Left renal pelvis (tissue), 4 donors: ENCODE measurements at places on chromosomes 3 and 15. TPM values are rescaled to one million over a fixed set of nuclear protein-coding genes. Genes with fewer than 3 reads are reported as not detected.

The ARPIN gene
- polyA plus RNA-seq: 29.5 TPM

DNA sequence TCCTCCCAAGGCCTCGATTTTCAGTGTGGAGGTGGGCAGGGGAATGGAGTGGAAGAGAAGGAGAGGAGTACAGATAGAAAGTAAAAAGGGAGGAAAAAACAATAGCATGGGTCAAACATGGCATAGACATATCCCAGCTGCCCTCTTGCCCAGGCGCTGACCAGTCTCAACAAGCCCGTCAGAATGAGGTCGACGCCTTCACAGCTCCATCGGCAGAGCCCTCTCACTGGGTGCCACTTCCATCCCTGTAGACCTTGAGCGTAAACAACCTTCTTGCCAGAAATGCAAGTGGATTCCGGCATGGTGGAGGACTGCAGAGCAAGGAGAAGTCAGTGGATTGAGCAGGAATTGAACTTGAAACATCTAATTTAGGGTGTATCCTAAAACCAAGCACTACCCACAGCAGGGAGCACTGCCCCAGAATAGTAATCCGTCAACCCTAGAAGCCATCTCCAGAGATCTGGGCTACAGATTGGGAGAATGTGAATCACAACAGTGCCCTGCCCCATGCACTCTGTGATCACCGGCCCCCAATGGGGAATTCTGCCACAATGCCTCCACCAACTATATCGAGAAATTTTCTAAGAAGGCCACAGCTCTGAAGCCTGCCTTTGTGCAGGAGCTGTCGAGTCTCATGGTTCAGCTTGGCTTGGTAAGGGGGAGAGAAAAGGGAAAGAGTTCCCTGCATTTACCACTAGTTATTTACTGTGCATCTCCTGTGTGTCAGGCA is 190.1 kb downstream of the UACA start:
- no peak for DNase-seq

DNA sequence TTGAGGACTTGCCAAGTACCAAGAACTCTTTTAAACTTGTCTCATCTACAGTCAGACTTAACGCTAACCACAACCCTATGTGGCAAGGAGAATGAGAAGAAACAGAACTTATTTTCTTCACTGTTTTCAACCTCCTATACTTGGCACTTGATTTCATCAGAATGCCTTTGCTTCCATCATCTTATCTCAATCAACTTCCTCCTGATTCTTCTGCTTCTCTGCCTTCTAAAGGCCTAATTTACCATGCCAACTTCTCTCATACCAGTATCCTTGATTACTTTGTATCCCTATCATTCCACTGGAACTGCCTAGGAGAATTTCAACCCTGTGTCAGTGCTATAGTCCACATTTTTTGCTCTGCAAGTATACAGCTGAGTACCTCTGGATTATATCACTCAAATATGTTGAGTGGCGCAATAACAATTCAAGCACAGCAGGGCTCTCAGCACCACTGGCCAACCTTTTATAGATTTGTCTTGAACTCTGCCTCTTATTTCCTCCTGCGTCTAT is 413.6 kb downstream of the ROBO1 start:
- DNase-seq: no peak

GRCh38 chr3:168493412-168494205 is 397.9 kb upstream of the GOLIM4 start:
- no peak for DNase-seq

- DNase-seq: no peak
These were observed 23.8 kb upstream of the TRAK1 start for GRCh38 chr3:42067326-42067725.

- DNase-seq: no peak
These were observed 41.4 kb upstream of the BSN start for GRCh38 chr3:49512781-49513355.

- no peak for DNase-seq
These were observed 105.5 kb upstream of the ICE2 start for GRCh38 chr15:60584355-60584998.

DNA sequence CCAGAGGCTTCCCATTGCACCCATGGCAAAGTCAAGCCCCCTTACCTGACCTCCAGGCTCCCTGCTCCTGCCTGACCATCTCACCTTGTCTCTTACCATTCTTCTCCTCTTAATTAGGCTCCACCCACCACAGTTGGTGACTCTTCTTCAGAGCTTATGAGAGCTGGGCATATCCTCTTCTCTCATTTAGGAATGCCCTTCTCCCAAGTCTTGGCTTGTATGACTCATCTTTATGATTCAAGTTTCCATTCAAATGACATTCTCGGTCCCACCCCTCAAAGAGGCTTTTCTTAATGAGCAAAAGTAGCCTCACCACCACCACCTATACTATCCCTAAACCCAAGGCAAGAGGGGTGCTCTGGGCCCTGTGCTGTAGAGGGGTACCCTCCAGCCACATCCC is 55.3 kb upstream of the NUDT16 start:
- no peak for DNase-seq

The SPATA12 gene
- polyA plus RNA-seq: 0.09 TPM

The UBA7 gene
- polyA plus RNA-seq: 39.1 TPM

DNA sequence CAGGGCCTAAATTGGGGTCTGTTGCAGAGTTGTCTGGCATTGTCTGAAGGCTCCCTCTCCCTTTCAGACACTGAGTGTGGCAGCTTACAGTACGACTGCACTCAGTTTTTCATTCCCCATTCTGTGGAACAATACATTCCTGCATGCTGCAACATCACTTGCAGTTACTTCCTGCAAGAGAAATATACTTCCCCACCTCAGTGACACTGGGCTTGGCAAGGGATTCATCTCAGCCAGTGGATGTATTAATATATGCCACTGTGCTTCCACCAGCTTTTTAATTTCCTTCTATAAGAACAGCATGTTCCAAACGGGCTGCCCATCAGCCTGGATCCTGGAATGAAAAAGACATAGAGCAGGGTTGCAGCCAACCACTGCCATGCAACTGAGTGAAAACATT is 23.1 kb downstream of the B3GALNT1 start:
- DNase-seq: no peak

The SPINT1 gene
- 2.7 TPM for polyA plus RNA-seq

DNA sequence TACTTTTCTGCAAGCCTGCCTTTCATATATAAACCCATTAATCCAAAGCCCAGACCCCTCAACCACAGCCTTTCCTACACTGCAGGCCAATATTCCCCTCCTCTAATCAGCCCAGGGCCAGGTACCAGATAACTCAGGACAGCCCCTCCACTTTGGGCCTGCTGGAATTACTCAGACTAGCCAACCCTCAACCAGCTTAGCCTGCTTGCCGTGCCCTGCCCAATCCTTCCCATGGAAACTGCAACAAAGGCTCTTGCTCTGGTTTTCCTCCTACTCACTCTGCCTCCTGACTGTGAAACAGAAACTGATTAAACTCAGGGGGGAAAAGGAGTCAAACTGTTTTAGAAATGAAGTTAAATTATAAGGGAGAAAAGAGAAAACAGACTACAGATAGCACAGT is 248.1 kb downstream of the KLF13 start:
- no peak for DNase-seq

The AADAC gene
- polyA plus RNA-seq: 0.21 TPM

DNA sequence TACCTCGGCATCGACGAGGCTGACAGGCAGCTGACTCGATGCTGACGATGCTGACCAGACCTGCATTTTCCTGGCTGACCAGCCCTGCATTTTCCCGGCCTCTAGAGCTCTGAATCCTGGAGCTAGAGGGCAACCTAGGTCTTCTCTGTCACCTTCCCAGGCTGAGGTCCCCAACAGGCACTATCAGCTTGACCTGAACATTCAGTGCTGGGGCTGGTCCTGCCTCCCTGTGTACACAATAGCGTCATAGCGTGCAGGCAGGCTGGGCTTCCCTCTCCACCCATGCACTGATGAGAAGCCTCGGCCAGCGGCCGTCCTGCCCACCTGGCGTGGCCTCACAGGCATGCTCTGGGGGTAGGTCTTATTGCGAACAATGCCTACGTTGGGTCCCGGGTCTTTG is 62.3 kb upstream of the SNRPA1 start:
- DNase-seq: no peak

The RPSA gene
- polyA plus RNA-seq: 1,524 TPM

The TM2D3 gene
- polyA plus RNA-seq: 73.2 TPM

DNA sequence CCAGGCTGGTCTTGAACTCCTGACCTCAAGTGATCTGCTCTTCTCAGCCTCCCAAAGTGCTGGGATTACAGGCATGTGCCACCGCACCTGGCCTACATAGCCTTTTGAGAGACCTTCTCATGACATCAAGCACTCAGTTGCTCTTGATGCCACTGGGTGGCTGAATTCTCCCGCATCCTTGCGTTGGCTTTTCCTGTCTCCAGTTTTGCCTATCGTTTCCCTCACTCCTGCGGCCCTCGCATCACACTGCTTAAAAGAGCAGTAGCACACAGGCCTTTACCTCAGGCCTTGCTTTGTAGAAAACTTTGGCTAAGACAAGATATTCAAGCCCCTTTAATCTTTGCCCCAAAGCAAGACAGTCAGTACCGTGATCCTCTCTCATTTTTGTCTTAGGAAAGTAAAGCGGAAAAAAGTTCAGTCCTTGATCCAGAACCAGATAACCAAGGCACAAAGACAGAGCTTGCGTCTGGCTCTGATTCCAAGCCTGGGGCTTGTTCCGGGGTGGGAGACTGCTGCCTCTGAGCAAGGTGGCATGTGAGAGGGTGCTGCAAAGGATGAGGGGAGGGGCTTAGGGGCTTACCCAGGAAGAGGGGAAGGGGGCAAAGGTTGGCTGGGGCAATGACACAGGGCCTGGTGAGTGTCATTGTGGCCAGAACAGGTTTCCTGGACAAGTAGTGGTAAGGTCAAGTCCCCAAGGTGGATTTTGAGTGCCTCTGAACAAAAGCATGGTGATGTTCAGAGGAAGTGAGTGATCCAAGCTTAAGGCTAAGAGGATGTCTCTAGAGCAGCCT is 175.0 kb upstream of the TLE3 start:
- no peak for DNase-seq
